ENCODE measurements at places on chromosomes 1 and 21.

GRCh38 chr1:175466556-175466955, 274.0 kb upstream of the KIAA0040 start:
- DNase-seq, result no peak

DNA sequence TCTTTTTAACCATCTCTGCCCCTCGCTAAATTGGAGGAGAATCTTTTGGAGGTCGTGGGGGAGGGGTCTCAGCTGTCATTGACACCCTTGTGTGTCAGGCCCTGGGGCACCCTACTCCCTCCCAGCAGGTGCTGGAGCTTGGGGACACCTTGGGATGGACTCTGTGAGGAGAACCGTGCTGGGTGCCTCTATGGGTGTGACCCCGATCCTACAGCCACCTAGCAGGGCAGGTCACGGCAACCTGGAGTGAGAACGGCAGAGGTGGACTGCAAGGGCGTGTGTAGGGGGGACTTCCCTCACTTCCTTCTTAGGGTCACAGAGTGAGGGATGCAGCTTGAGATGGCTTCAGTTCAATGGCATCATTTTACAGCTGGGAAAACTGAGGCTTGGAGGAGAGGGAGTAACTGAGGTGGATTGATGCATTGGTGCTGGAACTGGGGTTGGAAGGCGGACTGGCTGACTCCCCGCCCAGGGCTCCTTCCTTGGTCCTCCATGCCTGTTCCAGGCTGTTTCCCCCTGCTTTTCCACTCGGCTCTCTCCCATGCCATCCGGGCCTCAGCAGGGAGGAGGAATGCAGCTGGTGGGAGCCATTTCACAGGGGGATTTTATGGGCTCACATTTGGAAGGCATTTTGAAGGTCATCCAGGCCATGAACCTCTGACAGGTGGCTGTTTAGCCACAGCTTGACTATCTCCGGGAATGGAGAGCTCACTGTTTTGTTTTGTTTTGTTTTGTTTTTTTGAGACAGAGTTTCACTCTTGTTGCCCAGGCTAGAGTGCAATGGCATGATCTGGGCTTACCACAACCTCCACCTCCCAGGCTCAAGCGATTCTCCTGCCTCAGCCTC, 18.8 kb upstream of the ARHGEF10L start:
- DNase-seq, result no peak

- no peak for DNase-seq
These were observed 55.1 kb downstream of the RGS13 start for GRCh38 chr1:192691041-192691440.

- DNase-seq, result no peak
These were observed 149.2 kb downstream of the OMA1 start for GRCh38 chr1:58397187-58397820.

- DNase-seq, result no peak
These were observed 838.2 kb upstream of the RGS18 start for GRCh38 chr1:191320062-191320461.
